ENCODE measurements at places on chromosomes 2 and 18.

DNA sequence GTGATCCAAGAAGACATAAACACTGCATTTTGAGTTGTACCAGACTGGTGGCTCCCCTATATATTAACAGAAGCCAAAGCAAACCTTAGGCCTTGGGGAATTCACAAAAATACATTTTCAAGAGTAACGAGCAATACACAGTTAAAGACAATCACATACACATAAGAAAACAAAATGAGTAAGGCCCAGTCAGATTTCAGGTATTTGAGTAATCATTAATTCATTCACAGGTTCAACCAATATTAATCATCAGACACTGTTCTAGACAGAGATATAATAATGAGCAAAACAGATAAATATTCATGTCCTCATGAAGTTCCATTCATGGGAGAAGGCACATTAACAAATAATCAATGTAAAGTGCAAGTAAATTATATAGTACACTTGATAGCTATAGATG is 9.6 kb downstream of the STPG4 start:
- no peak overlapping the region for H3K4me3 ChIP-seq
- no peaks in the 10 kb centered on the region for H3K27me3 ChIP-seq
- peaks cover 5% of the 10 kb centered on the region for H3K36me3 ChIP-seq
- no peak overlapping the region for H3K27ac ChIP-seq
- no peak for DNase-seq

GRCh38 chr2:209121691-209122090 is 302.2 kb upstream of the MAP2 start:
- H3K4me1 ChIP-seq: no peaks in the 10 kb centered on the region
- no peak overlapping the region for H3K27ac ChIP-seq
- H3K4me3 ChIP-seq: no peak overlapping the region
- H3K36me3 ChIP-seq: no peaks in the 10 kb centered on the region
- DNase-seq: no peak

DNA sequence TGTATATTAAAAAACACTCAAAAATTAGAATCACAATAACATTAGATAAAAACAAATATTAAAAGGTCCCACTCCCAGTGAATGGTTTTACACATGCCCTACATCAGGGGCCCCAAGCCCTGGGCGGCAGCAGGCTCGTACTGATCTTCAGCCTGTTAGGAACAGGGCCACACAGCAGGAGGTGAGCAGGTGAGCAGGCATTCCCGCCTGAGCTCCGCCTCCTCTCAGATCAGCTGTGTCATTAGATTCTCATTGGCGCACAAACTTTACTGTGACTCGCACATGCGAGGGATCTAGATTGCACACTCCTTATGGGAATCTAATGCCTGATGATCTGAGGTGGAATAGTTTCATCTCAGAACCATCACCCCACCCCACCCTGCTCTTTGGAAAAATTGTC is 74.2 kb downstream of the MBD2 start:
- H3K27ac ChIP-seq: no peak overlapping the region
- H3K4me1 ChIP-seq: no peaks in the 10 kb centered on the region
- H3K27me3 ChIP-seq: no peaks in the 10 kb centered on the region
- DNase-seq: no peak
- no peak overlapping the region for H3K4me3 ChIP-seq

- DNase-seq: no peak
- H3K36me3 ChIP-seq: no peaks in the 10 kb centered on the region
- H3K27ac ChIP-seq: no peak overlapping the region
- no peaks in the 10 kb centered on the region for H3K4me1 ChIP-seq
- no peaks in the 10 kb centered on the region for H3K27me3 ChIP-seq
- no peak overlapping the region for H3K4me3 ChIP-seq
Measured at GRCh38 chr2:120785228-120785966, 49.7 kb downstream of the GLI2 start.

GRCh38 chr2:149005471-149006077 is 32.9 kb upstream of the LYPD6B start:
- H3K36me3 ChIP-seq: no peaks in the 10 kb centered on the region
- H3K27ac ChIP-seq: no peak overlapping the region

DNA sequence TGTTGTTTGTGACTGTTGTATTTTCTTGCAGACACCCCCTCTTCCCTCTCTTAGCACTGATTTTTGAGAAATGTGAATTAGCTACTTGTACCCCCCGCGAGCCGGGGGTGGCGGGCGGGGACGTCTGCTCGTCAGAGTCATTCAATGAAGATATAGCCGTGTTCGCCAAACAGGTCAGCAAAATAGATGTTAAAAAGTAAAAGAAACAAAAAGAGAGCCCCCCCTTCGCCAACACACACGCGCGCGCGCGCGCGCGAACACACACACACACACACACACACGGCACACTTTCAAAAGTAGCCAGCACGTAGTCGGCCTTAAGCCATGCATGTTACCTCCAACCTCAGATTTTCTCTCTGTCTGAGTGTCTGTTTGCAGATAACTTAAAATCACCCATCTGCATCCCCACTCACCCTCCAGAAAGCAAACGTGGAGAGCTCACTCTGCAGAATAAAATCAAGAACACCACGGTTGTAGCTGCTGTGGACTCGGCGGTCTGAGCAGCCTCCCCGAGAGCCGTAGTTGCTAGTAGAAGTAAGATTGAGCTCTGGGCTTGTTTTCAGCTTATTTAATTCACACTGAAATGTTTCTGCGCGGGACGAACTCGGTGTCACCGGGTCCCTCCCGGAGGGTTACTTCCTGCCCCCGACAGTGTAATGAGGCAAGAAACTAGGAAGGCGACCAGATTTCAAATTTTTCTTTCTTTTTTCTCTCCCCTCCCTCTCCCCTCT is 5.1 kb downstream of the MEIS1 start:
- no peak overlapping the region for H3K27ac ChIP-seq
- peaks cover 21% of the 10 kb centered on the region for H3K4me1 ChIP-seq

DNA sequence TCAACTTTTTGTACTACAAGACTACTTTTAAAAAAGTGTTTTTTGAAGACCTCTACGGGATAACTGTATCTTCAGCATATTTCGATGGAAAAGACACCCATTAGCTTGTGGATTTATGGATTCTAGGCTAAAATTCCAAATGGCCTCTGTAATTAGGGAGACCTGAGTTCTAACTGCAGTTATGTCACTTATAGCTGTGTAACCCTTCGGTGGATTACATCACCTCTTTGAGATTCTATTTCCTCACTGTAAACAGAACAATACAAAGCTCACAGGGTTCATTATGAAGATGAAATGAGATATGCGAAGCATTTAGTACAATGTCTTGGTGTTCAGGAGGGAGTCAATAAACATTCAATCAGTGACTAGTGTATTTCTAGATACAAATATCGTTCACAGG is 24.2 kb downstream of the LMAN2L start:
- H3K36me3 ChIP-seq: peaks cover 21% of the 10 kb centered on the region
- H3K27me3 ChIP-seq: no peaks in the 10 kb centered on the region
- H3K4me1 ChIP-seq: no peaks in the 10 kb centered on the region
- no peak overlapping the region for H3K4me3 ChIP-seq
- H3K27ac ChIP-seq: no peak overlapping the region

DNA sequence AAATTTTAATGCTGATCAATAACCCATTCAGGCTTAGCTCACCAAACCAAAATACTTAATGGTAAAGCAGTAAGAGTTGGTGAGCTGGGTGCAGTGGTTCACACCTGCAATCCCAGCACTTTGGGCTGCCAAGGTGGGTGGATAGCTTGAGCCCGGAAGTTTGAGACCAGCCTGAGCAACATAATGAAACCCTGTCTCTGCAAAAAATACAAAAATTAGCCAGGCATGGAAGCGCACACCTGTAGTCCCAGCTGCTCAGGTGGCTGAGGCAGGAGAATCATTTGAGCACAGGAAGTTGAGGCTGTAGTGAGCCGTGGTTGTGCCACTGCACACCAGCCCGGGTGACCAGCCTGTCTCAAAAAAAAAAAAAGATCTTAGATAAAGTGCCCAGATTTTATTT is 35.7 kb upstream of the MPP4 start:
- no peaks in the 10 kb centered on the region for H3K36me3 ChIP-seq
- H3K4me3 ChIP-seq: no peak overlapping the region
- no peaks in the 10 kb centered on the region for H3K4me1 ChIP-seq
- no peak overlapping the region for H3K27ac ChIP-seq
- H3K27me3 ChIP-seq: no peaks in the 10 kb centered on the region

All from B cell (primary cell).